Chondrocyte (in vitro differentiated cells): ENCODE measurements at places on chromosomes 4 and X. TPM values are rescaled to one million over a fixed set of nuclear protein-coding genes. Genes with fewer than 3 reads are reported as not detected.

Gene VSIG4
- not detected in 3 replicates for total RNA-seq

Gene SLC25A43
- 13.2 to 17.2 TPM (median 16.1 TPM) in 3 replicates for total RNA-seq

Gene CSAG2
- not detected in 3 replicates for total RNA-seq

Gene RAB40AL
- 0.70 to 1.6 TPM in 2 of 3 replicates, not detected in the other for total RNA-seq

Gene SAGE1
- total RNA-seq, result not detected in 3 replicates

Gene TEX13C
- not detected in 3 replicates for total RNA-seq

Gene GYPE
- not detected in 3 replicates for total RNA-seq

Gene AGTR2
- total RNA-seq, result not detected in 3 replicates

Gene TMEM255A
- 0.10 to 0.15 TPM in 2 of 3 replicates, not detected in the other for total RNA-seq

Gene ETDA
- total RNA-seq, result not detected in 3 replicates

Gene BRS3
- not detected in 3 replicates for total RNA-seq

Gene ZNF141
- total RNA-seq, result 7.9 to 13.7 TPM (median 7.9 TPM) in 3 replicates

Gene SLC10A4
- 0.18 TPM in 1 of 3 replicates, not detected in the others for total RNA-seq

Gene CFAP47
- not detected in 3 replicates for total RNA-seq

Gene C1QTNF7
- total RNA-seq, result 0.33 to 1.0 TPM (median 0.53 TPM) in 3 replicates

Gene SRPX2
- 10.0 to 21.1 TPM (median 10.8 TPM) in 3 replicates for total RNA-seq

Gene RS1
- total RNA-seq, result not detected in 3 replicates

Gene TASL
- total RNA-seq, result not detected in 3 replicates

Gene RIBC1
- 0.38 to 0.99 TPM (median 0.60 TPM) in 3 replicates for total RNA-seq

Gene MAGED4
- total RNA-seq, result 90.8 to 129 TPM (median 119 TPM) in 3 replicates

Gene ZGRF1
- 4.2 to 9.1 TPM (median 4.3 TPM) in 3 replicates for total RNA-seq

Gene DUSP9
- 0.13 to 0.77 TPM in 2 of 3 replicates, not detected in the other for total RNA-seq

Gene NBDY
- 49.9 to 63.1 TPM (median 51.1 TPM) in 3 replicates for total RNA-seq

Gene STPG2
- 0.12 to 0.77 TPM in 2 of 3 replicates, not detected in the other for total RNA-seq

Gene F8A2
- not detected in 3 replicates for total RNA-seq

Gene LIAS
- 6.5 to 8.4 TPM (median 6.8 TPM) in 3 replicates for total RNA-seq

Gene S100P
- 0.95 to 1.1 TPM in 2 of 3 replicates, not detected in the other for total RNA-seq

Gene TLR7
- not detected in 3 replicates for total RNA-seq

Gene AMOT
- total RNA-seq, result 7.1 to 9.5 TPM (median 7.9 TPM) in 3 replicates

Gene UGT2A1
- total RNA-seq, result not detected in 3 replicates

Gene UCP1
- total RNA-seq, result not detected in 3 replicates

Gene KLHL4
- total RNA-seq, result 2.0 to 2.6 TPM (median 2.0 TPM) in 3 replicates

Gene THAP6
- 12.9 to 13.2 TPM (median 13.2 TPM) in 3 replicates for total RNA-seq
